EL (cell line): ENCODE measurements at places on chromosomes 13 and 19.
A peak's percentile ranks its signal among the peaks of the same experiment; 100 is the strongest.

DNA sequence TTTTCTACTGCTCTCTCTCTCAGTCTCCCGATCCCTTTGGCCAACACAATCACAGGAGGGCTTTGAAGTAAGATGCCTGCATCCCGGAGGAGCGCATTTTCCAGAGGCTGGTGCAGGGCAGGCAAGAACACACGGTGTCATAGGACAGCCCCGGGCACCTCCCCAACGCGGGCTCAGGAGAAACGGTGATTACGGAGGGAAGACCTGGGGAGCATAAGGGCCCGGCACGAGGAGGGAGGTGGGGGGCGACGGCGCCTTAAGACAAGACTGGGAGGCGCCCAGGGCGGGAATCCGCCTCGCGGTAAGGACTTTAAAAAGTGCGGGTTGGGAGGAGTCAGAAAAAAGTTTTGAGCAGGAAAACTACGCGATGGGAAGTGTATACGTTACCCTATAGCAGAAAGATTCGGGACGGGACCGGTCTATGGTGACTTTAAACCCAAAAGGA is 18.7 kb upstream of the ZNF888 start:
- peak; percentile 46 for DNase-seq

DNA sequence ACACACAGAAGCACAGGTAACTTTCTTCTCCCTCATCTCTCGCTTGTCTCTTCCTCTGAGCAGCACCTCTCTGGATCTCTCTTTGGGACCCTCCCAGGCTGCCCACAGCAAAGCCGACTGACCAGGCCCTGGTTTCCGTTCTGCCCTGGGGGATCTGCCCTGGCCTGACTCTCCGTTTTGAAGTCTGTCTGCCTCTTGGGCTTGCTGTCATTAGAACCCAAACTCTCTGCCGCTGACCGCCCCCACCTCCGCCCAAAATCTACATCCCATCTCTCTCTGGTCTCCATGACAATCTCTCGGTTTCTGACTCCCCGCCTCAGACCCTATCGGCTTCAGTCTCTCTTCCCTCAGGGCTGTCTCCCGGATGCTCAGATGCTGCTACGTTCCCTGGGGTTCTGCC is 6.9 kb downstream of the KCNC3 start:
- DNase-seq, result no peak

- peak; percentile 41 for DNase-seq
Observed at GRCh38 chr19:6739883-6740588, 556 bp downstream of the TRIP10 start.

DNA sequence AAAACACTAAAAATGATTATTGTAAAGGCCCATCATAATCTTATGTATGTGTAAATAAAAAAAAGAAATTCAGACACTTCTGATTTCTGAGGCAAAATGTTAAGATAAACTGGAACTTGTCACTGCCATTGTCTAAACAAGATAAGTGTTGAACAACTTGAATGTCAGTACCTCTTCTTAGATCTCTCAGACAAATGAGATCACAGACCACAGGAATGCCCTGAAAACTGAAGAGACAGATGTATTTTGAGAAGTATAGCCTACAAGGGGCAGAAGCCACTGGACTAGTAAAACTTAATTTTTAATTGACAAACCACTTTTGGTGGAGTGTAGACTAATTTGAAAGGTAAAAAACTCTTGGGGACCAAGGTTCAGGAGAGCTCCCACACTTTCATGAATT is 375.5 kb upstream of the SLITRK5 start:
- DNase-seq, result no peak

DNA sequence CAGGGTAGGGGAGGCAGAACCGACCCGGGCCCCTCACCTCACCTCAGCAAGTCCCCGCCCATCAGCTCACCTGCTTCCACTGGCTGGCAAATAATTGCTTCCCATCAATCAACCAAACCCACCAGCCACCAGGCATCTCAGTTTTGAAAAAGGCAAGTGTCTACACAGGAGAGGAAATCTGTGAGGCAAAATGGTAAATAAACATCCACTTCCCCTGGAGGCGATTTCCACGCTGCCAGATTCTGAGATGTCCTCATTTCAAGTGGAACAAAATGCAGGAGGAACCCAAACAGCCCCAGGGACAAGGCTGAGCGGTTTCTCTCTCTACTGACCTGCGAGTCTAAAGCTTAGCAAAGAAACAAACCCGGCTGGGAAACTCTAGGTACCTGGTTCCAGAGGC is 117.5 kb downstream of the CRYL1 start:
- DNase-seq, result no peak

GRCh38 chr13:111177081-111177711 is 62.1 kb downstream of the ARHGEF7 start:
- DNase-seq, result no peak

DNA sequence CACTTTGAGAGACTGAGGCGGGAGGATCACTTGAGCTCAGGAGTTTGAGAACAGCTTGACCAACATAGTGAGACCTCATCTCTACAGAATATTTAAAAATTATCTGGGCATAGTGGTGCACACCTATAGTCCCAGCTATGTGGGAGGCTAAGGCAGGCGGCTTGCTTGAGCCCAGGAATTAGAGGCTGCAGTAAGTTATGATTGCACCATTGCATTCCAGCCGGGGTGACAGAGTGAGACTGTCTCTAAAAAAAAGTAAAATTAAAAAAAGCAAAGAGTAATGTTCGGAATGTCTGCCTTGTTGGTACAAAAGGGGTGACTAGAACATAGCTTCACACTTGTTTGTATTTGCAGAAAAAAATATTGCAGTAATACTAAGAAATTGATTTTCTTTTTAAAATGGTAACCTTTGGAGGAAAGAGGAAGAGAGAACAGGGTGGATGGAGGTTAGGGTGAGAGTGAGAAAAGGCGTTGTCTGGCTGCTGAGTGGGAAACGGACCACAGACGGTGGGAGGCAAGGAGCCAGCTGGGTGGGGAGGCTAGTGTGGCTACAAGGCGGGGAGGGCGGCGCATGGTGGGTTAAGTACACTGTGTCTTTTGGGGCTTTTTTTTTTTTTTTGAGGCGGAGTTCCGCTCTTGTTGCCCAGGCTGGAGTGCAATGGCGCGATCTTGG is 10.2 kb downstream of the PPP1R14A start:
- DNase-seq, result peak; percentile 28
